Adrenal gland (tissue), 19 donors: ENCODE measurements at places on chromosomes 4 and X. TPM values are rescaled to one million over a fixed set of nuclear protein-coding genes. Genes with fewer than 3 reads are reported as not detected.

- H3K27ac ChIP-seq, result no peak overlapping the region
- H3K36me3 ChIP-seq, result no peaks in the 10 kb centered on the region
- no peaks in the 10 kb centered on the region for H3K4me1 ChIP-seq
- no peak for DNase-seq
These were observed 28.4 kb downstream of the PROM1 start for GRCh38 chr4:16055471-16055870.

The OCIAD2 gene
- total RNA-seq, result 26.1 TPM

The RBMXL3 gene
- not detected for total RNA-seq

GRCh38 chrX:78595901-78596502 is 63.1 kb downstream of the RTL3 start:
- H3K4me1 ChIP-seq, result no peaks in the 10 kb centered on the region
- H3K36me3 ChIP-seq, result no peaks in the 10 kb centered on the region
- DNase-seq, result no peak
- H3K27me3 ChIP-seq, result peaks cover 4% of the 10 kb centered on the region

The AFM gene
- not detected for total RNA-seq
